ENCODE measurements at places on chromosomes 7 and 10.
A peak's percentile ranks its signal among the peaks of the same experiment; 100 is the strongest.

- DNase-seq, result peak; percentile 29
Measured at GRCh38 chr7:13946181-13946580, 43.3 kb downstream of the ETV1 start.

GRCh38 chr10:15804109-15804508 is 56.2 kb downstream of the MINDY3 start:
- DNase-seq, result no peak

GRCh38 chr10:102900006-102900405 is 18.1 kb upstream of the CNNM2 start:
- no peak for DNase-seq

DNA sequence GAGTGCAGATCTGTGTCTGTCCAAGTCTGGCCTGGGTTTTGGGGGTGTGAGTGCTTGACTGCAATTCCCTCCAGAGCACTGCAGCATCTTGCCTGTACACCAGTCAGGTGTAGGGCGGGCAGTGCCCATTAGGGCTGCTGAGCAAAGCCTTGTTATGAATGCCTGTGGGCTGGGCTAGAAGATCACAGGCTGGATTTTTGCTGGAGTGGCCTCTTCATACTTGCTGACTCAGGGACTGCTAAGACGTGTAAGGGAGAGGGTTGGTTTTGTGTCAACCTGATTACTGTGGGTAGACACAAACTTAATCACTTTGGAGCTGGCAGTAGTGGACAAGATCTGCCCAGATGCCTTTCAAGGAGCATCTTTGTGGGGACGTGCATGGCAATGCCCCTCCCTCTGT is 29.6 kb downstream of the DMBT1 start:
- no peak for DNase-seq

DNA sequence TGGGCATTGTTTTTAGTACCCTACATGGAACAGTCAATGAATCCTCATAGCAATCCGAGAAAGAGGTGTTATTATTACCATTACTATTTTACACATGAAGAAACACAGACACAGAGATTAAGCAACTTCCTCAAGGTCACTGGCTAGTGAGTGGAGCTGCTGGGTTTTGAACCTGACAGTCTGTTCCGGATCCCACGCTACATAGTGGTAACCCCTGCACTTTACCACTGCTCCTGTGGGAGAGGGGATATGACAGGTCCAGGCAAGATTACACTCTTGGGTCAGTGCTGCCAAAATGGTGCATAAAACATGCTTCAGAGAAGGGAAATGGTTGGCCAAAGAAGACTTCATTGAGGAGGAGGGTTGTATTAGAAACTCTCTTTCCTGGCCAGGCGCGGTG is 185.7 kb downstream of the XPNPEP1 start:
- DNase-seq, result no peak

DNA sequence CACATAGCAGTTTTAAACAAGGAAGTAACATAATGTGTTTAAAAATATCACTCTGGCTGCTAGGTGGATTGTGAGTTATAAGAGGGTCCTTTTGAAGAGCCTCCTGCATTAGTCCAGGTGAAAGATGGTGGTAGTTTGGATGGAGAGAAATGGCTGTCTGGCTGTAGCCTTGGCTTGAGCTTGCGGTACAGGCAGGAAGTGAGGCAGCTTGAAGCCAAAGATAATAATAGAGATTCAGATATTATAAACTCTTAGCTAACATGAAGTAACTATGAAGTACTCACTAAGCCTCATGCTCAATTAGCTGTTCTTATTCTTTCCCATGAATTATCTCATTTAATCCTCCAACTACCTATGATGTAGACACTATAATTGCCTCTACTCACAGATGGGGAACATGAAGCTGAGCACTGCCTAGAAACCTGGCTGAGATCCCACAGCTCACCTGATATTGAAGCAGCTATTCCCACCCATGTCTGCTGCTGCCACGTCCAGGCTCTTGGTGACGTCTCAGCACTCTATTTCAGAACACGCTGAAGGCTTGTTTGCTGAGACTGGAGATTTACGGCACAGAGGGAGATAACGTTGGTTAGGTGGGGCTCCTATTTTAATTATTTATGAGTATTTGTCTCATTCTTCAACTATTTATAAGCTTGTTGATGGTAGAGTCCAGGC is 10.4 kb downstream of the C10orf120 start:
- DNase-seq, result no peak

- no peak for DNase-seq
Measured at GRCh38 chr10:85642421-85643170, 724.0 kb downstream of the GRID1 start.

DNA sequence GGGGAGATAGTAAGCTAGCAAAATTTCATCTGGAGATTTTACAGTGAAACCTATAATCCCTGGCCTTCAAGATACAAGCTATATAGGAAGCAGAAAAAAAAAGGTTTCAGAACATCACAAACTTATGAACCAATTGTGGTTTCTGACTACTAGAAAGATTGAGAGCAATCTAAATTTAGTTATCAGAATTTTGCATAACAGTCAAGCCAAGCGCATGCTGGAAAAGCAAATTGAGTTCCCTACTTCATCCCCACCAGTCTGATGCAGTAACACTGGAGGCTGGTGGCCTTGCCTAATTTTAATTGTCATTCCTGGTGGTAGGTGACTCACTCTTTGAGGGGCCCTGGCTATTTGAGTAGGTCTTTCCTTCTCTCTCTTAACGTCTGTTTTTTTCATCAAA is 46.3 kb upstream of the ELMO1 start:
- DNase-seq, result no peak

- DNase-seq, result no peak
Measured at GRCh38 chr7:7408001-7408770, 127.5 kb downstream of the COL28A1 start.

- no peak for DNase-seq
Measured at GRCh38 chr10:14560274-14560673, 214.4 kb downstream of the FAM107B start.

GRCh38 chr7:24119852-24120251 is 164.1 kb upstream of the NPY start:
- DNase-seq, result no peak

DNA sequence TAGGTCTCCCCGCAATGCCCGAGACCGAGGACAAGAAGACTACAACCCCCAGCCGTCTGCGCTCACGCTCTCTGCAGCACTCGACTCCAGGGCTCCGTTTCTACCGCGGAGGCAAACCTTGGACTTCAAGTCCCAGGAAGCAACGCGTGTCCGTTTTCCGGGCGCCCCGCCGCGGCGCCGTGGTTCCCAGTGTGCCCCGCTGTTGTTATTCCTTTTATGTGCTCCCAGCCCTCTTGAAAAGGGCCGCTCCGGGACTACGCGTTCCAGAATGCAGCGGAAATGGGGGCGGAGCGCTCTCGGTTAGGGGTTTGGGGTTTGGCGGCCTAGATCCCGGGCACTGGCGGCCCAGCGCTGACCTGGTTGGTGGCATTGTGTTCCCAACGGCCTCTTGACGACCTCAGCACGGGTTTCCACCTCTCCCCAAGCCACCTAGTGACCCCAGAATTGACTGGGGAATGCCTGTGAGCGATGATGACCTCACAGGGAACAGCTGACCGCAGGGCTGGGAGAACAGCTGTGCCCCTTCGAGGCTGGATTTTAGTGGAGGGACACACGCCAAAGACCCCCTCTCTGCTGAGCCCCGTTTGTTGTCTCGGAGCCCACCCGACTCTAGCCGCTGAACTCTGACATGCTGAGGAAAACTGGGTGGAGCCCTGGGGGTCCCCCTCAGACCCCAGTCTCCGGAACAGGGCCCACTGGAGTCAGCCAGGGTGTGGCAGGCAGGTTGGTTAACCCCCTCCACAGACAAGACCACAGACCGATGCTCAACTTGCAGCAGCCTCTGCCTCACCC is 488 bp upstream of the CDK5 start:
- peak; percentile 98 for DNase-seq

GRCh38 chr7:48084727-48085432 is 4.2 kb upstream of the UPP1 start:
- peak; percentile 94 for DNase-seq

DNA sequence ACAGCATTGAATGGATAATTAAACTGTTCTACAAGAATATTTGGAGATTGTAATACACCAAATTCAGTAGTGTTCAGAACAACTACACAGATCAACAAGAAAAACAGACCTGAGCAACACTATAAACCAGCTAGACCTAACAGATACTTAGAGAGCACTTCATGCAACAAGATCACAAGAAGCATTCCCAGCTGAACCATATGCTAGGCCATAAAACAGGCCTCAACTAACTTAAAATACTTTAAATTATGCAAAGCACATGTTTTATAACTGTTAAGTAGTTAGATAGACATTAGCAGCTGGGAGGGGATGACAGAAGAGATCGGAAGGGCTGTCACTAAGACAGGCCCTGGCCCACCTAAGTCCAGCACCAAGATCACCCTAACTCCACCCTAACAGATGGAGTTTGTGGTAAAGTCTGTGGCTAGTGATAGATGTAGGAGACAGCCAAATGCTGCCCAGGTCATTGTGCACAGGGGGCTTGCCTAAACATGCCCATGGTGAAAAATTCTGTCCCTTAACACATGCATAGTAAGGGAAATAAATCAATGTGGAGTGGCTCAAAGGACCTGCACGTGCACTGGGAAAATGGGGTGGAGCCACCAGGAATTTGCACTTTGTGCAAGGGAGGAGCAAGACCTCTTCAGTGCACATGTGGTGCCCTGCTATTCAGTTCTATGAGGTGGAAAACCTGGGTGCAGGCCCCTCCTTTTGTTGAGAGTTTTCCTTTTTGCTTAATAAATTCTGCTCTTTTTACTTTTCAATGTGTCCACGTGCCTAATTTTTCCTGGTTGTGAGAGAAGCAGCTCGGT is 567.8 kb upstream of the NRG3 start:
- no peak for DNase-seq

GRCh38 chr7:140640060-140640637 is 464 bp downstream of the DENND2A start:
- no peak for DNase-seq

- no peak for DNase-seq
Measured at GRCh38 chr7:114083166-114084001, 164.6 kb upstream of the PPP1R3A start.

GRCh38 chr7:360454-361100 is 70.6 kb downstream of the FOXL3 start:
- DNase-seq, result no peak

GRCh38 chr7:38462819-38463218 is 168.4 kb downstream of the AMPH start:
- no peak for DNase-seq

GRCh38 chr10:48580236-48580635 is 24.6 kb downstream of the ARHGAP22 start:
- DNase-seq, result no peak

- DNase-seq, result no peak
Measured at GRCh38 chr7:51160411-51160810, 156.2 kb downstream of the COBL start.

DNA sequence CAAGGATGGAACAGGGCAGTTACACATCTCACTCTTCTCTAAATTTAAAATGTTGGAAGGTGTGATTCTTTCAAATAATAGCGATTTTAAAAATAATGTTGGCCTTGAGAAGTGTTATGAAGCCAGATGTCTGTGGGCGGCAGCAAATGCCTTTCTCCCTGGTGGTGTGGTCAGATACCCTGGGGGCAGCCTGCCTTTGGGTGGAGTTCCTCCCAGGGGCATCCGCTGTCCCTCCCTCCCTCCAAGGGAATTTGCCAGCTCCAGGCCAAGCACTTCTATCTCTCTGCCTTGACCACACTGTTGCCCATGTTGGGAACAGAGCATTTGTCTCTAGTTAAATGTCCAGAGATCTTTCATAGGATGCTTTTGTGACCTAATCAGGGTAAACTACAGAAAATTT is 121.4 kb downstream of the POU6F2 start:
- no peak for DNase-seq

DNA sequence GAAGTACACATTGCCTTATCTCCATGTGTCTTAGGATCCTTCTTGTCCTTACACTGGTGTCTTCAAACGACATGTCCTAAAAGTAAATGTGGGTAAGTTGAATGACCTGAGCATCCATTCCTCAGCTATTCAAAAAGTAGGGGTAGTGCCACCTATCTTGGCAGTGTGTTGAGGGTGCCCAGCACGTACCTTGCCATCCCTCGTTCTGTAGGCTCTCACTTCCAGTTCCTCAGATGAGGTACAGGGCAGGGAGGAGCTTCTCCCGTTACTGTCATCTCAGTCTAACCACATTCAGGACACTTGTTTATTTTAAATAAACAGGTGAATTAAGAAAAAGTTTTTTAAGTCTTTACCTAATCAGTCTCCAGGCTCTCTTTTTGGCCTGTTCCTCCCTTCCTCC is 13.0 kb downstream of the BUD23 start:
- DNase-seq, result no peak

- DNase-seq, result no peak
Measured at GRCh38 chr10:71259815-71260501, 47.6 kb downstream of the UNC5B start.

DNA sequence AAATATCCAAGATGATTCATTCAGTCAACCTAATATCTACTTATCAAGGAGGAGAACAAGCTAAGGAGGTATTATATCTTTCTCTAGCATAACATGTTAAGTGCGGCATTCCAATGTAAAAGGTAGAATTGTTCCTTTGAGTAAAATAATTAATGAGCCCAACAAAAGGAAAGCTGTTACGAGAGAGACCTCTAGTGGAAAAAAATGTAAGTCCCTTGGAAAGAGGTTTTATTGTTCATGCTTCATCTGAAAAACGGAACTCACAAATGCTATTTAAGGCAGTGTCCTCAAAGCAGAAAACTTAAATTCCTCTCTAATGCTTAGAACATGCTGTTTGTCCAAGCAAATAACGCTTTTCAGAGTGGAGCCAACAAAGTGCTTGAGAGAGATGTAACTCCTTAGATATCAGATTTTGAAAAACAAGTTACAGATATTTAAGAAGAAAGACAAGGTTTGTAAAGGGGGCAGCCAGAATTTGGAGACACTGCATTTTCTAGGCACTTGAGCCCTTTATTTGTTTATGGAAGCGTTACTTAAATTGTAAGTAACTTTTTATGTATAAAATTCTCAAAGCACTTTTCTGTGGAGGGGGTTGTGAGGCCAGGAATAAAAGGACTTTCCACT is 119.9 kb downstream of the TFEC start:
- peak; percentile 31 for DNase-seq

DNA sequence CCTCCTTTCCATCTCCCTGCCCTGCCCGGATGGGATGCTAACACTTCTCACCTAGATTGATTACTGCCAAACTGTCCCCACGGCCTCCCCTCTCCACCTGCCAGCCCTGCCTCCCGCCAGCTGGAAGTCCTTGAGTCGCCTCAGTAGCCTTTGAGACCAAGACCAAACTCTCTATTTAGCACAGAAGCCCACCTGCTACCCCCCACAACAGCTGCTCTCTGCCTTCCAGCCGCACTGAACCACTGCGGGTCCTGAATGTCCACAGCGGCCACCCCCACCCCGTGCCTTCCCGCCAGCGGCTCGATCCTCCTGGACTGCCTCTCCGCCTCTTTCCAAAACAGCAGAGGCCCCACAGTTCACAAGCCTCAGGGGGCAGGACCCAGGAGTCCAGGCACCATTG is 39.0 kb downstream of the FKBP6 start:
- DNase-seq, result no peak

All from HFF-Myc (cell line).